ENCODE measurements at places on chromosomes 1 and 21. TPM values are rescaled to one million over a fixed set of nuclear protein-coding genes. Genes with fewer than 3 reads are reported as not detected.

The LDLRAD1 gene
- not detected for total RNA-seq

DNA sequence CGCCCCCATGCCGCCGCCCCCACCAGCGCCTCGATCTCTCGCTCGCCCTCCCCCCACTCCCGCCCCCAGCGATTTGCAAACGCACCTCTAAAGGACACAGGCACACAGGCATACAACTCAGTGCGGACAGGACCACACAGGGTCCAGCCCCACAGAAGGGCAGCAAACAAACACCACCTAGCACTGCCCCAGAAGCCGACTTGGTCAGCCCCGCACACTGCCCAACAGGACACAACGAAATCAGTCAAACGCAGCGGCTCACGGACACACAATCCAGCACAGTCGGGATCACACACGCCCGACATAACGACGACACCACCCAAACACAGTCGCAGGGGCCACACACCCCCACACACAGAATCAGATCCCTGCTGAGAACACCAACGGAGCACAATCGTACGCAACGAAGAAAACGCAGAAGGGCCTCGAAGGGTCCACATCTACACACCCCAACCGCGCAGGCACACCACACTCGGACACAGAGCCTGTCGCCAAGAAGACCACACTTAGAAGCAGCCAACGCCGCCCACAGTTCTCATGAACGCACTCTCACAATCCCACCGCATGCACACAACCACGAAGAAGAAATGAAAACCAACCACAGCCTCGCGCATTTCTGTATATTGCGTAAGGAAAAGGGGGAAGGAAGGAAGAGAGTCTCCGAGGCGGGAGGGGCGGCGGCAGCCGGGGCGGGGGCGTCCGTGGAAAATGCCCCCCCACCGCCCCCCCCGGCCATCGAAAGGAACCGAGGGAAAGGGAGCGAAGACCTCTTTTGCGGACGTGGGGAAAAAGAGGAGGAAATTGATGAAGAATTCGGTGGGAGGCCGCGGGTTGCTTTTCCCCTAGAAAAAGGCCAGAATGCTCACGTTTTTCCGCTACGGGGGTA is 481 bp downstream of the TAL1 start:
- H3K27ac ChIP-seq = peak overlapping the region; percentile 67
- peak overlapping the region; percentile 27 for H3K4me3 ChIP-seq
- H3K4me1 ChIP-seq = peaks cover 7% of the 10 kb centered on the region
- H3K27me3 ChIP-seq = no peaks in the 10 kb centered on the region

The DIP2A gene
- 108 TPM for total RNA-seq

- no peaks in the 10 kb centered on the region for H3K36me3 ChIP-seq
- DNase-seq = peak; percentile 58
- peaks cover 54% of the 10 kb centered on the region for H3K4me1 ChIP-seq
- H3K27ac ChIP-seq = peak within 1 kb of the TSS; percentile 77
These were observed at the start of gene PDE9A for GRCh38 chr21:42653231-42654061. TSS of gene PDE9A (plus strand) at chr21:42653621. CDS start at chr21:42653815, 194 bp downstream.

- no peak overlapping the region for H3K27ac ChIP-seq
- H3K4me1 ChIP-seq = no peaks in the 10 kb centered on the region
- DNase-seq = peak; percentile 70
- no peaks in the 10 kb centered on the region for H3K36me3 ChIP-seq
- H3K27me3 ChIP-seq = no peaks in the 10 kb centered on the region
These were observed 111.9 kb upstream of the L1TD1 start for GRCh38 chr1:62082456-62083363.
